ENCODE measurements at places on chromosomes 11 and 22.

GRCh38 chr22:50738649-50739227, 734 bp downstream of the ACR start:
- no peak for DNase-seq

DNA sequence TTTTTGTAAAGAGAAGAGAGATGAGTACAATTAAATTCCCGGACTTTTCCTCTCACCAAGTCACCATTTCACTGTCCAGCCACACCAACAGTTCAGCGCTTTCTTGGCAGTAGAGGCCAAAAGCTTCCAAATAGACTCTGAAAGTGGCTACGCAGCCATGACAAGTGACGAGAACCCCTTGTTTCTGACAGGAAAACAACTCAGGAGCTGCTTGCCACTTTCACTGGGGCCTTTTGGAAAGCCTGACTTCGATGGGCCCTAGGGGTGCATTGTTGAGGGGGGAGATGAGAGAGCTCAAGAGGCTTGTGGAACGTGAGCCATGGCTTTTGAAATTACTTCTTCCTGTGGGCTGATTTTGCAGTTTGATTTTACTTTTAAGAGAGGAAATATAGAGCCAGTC, 422.1 kb upstream of the FAT3 start:
- peak; percentile 27 for DNase-seq

- DNase-seq: peak; percentile 32
Observed at GRCh38 chr11:20031155-20032001, 128.9 kb downstream of the DBX1 start.

GRCh38 chr22:23639661-23640060, 7.5 kb upstream of the DRICH1 start:
- no peak for DNase-seq

GRCh38 chr11:75858613-75859012, 43.6 kb downstream of the UVRAG start:
- DNase-seq: peak; percentile 46

DNA sequence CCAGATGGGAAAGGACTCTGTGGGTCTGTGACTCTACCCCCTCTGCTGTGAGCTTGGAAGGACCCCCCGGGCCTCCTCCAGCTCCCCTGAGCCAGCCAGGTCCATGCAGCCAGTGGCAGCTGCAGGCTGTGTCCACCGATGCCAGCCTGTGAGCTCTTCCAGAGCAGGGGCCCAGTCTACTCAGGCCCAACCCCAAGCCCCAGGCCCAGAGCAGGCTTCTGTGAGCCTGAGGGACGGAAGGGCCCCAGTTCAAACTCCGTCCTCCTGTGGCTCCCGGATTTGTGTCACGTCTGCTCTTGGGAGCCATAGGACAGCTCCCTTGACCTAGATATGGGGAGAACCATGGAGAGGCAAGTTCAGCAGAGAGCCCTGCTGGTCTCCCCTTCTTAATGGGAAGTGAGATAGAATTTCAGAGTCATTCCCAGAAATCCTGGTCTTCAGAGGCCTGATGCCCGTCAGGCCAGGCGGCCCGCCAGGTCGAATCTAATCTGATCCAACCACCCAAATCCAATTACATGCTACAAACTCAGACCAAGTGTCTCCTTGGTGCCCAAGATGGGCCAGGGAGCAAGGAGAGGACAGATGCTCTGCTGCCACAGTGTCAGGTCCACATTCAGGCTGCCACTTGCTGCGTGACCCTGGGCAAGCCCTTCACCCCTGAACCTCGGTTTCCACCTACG, 75.1 kb downstream of the SCUBE1 start:
- no peak for DNase-seq

DNA sequence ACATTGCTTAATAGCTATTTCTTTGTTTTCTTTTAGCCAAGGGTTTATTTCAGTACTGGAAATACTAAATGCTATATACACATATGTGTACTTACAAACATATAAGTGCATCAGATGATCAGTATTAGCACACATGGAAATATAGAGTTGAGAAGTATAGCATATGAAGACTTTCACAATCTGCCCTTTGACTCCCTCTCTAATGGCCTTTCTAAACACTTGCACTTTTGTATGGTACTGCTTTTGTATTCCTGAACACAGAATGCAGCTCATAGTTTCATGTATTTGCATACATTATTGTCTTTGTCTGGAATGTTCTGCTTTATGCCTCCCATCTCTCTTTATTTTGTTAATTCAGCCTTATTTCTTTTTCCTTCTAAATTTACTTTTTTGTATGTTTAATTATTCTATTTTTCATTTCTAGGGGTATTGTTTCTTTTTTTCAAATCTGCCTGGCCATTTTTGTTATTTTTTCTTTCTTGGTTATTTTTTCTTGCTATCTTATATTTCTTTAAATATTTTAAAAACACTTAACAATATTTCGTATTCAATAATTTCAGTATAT, 28.8 kb downstream of the ACER3 start:
- DNase-seq: no peak

DNA sequence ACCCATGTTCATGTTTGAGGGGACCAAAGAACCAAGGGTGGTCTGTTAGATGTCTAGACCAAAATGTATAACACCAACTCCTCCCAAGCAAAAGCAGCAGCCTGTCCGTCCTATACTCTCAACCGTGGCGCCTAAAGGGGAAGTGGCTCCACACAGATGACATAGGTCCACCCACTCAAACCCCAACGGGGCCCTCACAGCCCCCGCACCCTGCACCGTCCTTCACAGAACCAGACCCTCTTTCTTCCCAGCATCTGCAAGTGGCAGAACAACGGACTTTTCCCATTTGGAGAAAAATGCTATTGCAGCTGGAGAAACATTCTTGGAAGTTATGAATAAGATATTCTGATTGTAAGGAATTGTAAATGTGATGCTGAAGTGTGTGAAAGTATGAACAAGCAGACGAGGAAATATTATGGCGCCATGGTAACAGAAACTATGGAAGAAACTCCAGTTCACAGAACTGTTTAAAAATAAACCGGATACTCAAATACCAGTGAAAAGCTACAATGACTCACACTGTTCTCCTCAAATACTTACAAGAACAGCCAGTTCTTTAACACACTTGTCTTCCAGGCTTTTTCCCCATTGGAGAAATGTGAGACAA, 76.5 kb upstream of the ARFGAP3 start:
- peak; percentile 79 for DNase-seq

GRCh38 chr11:85464283-85464682, 162.9 kb downstream of the DLG2 start:
- no peak for DNase-seq

DNA sequence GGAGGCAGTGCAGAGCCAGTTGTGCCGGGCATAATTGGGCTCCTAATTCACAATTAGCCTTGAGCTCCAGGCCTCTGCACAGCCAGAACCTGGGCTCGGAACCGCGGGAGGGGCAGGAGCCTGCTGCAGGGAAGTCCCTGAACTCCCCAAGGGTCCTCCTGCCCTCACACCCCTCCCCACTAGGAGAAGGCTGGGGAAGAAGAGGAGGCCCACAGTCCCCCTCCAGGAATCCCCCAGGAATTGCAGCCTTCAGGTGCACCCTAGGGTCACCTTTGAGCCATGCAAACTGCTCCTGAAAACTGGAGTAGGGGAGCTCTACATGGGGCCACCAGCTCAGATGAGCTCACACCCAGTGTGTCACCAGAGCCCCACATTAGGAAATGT, 93.8 kb upstream of the LMO1 start:
- DNase-seq: no peak

GRCh38 chr11:17760102-17761029, 25.8 kb downstream of the KCNC1 start:
- DNase-seq: no peak

DNA sequence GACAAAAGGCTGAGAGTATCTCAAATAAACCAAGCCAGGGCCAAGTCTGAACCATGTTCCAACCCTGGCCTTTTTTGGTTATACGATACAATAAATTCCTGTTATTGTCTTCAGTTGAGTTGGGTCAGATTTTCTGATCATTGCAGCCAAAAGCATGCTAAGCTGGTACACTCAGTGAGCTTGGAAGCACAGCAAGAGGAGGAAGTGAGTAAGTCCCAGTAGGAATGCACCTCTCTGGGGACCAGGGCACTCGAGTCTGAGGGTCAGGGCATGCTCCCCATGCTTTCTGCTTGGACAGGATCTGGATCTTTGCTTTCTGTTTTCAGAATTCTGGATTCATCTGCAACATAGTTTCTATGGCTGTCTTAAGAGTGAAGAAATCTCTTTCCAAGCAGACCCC, 73.1 kb downstream of the TMPRSS5 start:
- no peak for DNase-seq

DNA sequence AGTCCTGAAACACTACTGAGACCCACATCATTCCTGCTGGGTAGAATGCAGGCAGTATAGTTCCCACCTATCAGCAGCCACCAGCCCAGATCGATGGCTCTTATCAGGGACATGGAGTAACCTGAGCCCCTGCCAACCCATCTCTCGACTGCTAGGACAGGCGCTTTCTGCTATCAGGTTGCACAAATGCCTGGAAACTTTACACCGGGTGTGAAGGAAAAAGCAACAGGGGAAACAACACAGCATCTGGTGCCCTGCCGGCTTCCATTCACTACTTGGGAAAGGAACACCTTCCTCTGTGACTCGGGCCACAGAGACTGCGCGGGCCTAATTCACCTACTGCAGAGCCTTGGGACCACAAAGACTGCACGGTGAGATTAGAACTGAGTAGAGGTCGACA, 18.5 kb downstream of the RBFOX2 start:
- DNase-seq: no peak

DNA sequence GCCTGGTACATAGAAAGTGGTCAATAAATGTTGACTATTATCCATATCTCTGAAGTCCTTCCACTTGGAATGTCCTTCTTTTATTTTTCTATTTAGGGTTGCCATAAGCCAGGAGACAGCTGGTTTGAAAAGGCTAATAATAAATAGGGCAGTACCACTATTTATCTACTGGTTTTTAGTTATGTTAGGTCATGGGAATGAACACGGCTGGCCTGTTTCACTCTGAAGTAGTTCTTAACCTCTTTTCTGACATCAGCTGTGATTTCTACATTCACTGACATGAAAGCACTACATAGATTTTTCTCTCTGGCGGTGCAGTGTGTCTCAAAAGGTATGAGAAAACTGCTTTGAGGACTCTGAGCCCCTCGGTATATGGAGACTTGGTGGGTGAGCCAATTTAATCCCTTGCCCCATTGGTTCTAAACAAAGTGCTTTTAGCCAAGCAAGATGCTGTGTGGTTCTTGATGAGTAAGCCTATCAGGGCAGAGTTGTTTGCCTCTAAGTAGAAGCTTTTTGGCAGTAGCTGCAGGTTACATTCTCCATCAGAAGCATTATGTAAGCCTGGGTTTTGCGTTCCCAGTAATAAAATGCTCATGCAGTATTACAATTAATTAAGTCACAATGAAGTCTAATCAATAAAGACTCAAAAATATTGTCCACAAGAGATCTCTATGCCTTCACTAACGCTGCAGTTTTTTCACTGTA, 48.7 kb upstream of the APOA1 start:
- DNase-seq: peak; percentile 29

GRCh38 chr11:127651175-127651887, 650.8 kb upstream of the KIRREL3 start:
- DNase-seq: no peak

DNA sequence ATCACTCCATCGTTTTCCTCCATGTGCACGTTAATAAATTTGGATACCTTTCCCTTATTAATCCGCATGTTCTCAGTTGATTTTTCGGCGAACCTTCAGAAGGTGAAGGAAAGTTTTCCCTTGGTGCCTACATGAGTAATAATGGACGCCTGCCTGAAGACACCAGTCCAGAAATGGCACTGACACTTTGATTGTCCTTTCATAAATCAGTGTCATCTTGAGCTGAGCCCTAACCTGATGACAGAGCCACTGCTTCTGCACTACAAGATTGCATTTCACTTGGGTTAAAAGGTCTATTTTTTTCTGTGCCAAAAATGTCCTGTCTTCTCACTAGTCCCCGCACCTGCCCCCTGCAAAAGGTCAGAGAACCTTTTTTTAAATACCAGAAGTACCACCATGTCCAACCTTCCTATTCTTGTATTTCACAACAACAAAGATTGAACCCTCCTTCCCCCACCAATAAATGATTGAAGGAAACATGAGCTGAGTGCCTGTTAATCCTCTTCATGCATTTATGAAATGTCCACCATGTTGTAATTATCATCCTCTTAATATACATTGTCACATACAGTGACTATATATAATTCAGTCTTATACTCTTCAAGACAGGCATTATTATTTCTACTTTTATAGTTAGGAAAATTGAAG, 219.9 kb upstream of the UBASH3B start:
- DNase-seq: no peak

DNA sequence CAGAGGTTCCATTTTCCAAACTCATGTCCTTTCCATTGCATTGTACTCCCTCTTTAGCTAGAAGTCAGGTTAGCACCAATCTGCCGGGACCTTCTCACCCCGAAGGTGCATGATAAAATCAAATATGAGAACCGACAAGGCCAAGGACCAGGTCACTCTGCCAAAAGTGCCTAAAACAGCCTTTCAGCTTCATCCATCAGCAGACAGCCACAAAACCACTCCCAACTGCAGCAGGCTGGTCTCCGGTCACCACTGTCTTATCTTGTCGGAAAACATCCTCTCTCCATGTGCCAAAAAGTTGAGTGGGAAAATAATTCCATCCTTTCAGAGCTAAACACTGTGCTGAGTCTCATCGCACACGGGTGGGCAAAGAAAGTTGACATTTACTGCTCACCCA, 1.4 kb downstream of the PI4KA start:
- DNase-seq: peak; percentile 13

GRCh38 chr11:101129203-101129943, at the start of gene PGR:
Gene PGR (minus strand): TSS chr11:101129813. CDS start chr11:101129070, 743 bp downstream.
- DNase-seq: peak; percentile 58

- no peak for DNase-seq
Observed at GRCh38 chr11:121467965-121468364, 15.2 kb upstream of the SORL1-AS1 start.

DNA sequence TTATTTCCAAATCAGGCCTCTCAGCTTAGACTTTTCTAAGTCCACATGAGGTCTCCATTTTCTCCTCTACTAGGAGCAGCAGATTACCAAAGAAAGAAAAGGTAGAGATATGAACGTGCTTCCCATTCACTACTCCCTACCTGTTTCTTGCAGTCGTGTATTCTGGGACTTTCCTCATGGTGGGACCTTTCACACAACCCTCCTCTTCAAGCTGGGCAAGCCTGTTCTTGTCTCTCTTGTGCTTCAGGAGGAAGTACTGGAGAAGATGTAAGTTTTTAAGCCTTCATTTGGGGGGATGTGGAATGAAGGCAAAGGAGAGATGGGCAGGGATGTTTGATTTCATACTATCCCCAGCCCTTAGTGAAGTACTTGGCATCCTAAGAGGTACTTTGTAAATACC, 128.8 kb upstream of the SESN3 start:
- DNase-seq: no peak

- no peak for DNase-seq
Observed at GRCh38 chr11:27611390-27611789, 88.9 kb downstream of the BDNF start.

GRCh38 chr11:18731441-18731840, 5.5 kb upstream of the IGSF22 start:
- no peak for DNase-seq

DNA sequence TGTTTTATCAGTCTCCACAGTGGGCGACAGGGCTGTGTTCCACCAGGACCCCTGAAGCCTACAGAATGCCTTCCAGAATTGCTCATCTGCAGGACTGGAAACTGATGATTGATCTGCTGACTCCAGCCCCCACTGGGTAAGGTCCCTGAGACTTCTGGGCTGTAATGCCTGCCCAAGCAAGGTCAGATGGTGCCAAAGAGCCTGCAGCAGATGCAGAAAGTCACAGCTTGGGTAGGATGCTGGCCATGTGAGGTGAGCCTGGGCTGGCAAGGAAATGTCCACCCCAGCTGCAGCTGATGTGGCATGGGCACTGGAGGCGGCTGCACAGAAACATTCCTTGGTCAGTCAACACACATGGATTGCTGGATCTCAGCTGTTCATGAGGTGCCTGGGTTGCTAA, 30.9 kb downstream of the LRRC32 start:
- DNase-seq: no peak

- DNase-seq: no peak
Observed at GRCh38 chr22:37909766-37910165, 3.7 kb downstream of the MICALL1 start.

Data from lung (tissue), 17 donors.